CD4-positive, alpha-beta T cell treated with Interleukin-10 for 1 hour (primary cell): ENCODE measurements at places on chromosomes 3 and 15.

GRCh38 chr15:42217568-42217967 lies 9.5 kb upstream of the VPS39 start:
- no peak for DNase-seq

GRCh38 chr15:91244919-91245318 lies 144.9 kb downstream of the SV2B start:
- no peak for DNase-seq

- peak; percentile 10 for DNase-seq
These were observed 188.3 kb downstream of the IL5RA start for GRCh38 chr3:2921903-2922302.

- DNase-seq: peak; percentile 41
These were observed 30.5 kb upstream of the TIPARP start for GRCh38 chr3:156643729-156644389.

- DNase-seq: peak; percentile 25
These were observed 995 bp downstream of the CHST14 start for GRCh38 chr15:40471808-40472150.
